ENCODE measurements at places on chromosomes 16 and 17.

- no peak for DNase-seq
These were observed 19.5 kb downstream of the MPHOSPH6 start for GRCh38 chr16:82150549-82150948.

- peak; percentile 31 for DNase-seq
These were observed 7.5 kb downstream of the RFFL start for GRCh38 chr17:35056013-35056412.

DNA sequence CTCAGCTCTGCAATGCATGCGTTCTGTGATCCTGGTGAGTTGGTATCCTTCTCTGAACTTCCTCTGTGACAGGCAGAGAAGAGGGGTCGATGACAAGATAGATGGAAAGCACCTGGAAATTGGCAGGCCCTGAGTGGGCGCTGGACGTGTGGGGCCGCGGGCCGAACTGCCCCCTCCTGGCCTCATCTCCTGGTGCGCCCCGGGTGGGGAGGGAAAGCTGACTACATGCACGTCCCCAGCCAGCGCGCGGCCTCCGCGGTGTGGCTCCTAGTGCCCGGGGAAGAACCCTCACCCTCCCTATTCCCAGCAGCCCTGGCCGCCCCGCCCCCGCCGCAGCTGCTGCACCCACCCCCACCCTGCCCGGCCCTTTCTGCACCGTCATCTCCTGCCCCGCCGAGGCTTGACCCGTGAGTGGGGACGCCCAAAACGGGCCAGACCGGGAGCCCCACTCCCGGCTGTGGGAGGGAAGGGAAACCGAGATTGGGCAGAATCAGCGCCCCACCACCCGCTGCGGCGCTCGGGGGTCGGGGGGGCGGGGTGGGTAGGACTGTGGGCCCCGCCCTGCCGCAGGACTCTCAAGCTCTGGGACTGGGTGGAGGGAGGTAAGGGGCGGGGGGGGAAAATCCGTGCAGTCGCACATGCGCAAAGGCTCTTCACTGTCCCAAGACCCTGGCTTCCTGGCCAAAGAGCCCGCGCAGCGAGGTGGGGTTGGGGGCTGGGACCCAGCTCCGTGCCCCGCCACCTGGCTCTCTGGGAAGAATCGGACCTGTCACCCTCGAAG lies at the start of gene NOL3:
Gene NOL3 (plus strand): TSS at position 371 of the 781 bp plus-strand sequence.
- DNase-seq: peak; percentile 77

- DNase-seq: peak; percentile 92
These were observed 5.8 kb downstream of the SOCS1 start for GRCh38 chr16:11250091-11250785.

DNA sequence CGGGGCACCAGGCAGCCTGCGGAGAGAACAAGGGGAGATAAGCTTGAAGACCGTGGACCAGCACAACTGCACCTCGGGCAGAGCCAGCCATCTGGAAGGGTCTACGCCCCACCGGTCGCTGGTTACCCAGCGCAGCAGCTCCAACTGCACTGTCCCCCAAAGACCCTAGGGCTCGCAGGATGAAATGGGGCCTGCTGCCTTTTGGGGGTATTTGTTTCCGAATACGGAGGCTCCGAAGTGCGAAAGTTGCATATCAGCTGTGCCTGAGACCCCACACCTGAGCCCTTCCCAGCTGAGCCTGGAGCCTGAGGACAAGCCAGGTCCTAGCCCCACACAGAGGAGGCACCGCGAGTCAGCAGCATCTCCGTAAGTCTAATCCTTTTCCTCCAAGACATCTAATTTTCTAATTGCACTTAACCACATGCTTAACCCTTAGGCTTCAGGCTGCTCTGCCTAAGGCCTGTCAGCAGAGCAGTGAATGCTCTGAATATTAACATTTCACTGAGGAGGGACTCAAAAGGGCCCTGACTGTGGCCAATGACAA lies 4.0 kb downstream of the KIFC3 start:
- no peak for DNase-seq

DNA sequence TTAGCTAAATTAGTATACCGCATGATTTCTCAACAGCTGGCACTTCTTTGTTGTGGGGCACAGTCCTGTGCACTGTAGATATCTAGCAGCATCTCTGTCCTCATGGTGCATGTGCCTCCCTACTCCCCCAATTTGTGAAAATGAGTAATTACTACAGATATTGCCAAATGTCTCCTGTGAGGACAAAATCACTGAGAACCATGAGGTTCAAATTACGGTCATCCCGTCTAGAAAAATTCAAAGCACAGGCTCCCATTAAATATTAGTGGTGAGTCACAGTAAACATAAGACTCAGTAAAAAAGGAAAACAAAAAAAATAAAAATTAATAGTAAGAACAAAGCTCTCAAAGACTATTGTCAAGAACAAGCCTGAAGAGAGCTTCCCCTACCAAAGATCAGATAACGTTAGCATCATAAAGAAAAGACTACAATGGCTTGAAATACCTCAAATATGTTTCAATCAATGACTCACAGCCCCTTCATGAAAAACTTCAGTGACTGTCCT lies 57.8 kb downstream of the STH start:
- no peak for DNase-seq

GRCh38 chr17:57517273-57517631 lies 227.8 kb downstream of the CCDC182 start:
- DNase-seq: no peak

DNA sequence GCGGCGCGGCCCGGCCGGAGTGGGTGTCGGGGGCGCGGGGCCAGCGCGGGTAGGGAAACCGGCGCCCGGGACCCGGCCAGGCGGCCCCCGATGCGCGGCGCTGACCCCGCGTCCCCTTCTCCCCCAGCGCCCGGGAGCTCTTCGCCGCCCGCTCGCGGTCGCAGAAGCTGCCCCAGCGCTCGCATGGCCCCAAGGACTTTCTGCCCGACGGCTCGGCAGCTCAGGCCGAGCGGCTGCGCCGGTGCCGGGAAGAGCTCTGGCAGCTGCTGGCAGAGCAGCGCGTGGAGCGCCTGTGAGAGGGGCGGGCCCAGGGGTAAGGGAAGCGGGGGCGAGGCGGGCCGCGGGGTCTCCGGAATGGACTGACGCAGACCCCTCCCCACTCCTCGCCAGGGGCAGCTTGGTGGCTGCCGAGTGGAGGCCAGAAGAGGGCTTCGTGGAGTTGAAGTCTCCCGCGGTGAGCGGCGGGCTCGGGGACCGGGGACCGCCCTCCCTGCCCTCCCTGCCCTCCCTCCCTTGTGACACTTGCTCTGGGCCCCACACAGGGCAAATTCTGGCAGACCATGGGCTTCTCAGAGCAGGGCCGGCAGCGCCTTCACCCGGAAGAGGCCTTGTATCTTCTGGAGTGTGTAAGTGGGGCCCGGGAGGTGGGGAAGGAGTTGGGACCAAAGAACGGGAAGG lies 430 bp downstream of the TSEN54 start:
- peak; percentile 87 for DNase-seq

GRCh38 chr17:19724501-19725420 lies 8.4 kb upstream of the SLC47A2 start:
- no peak for DNase-seq

- DNase-seq: peak; percentile 48
These were observed 34.1 kb downstream of the MEOX1 start for GRCh38 chr17:43627653-43628052.

DNA sequence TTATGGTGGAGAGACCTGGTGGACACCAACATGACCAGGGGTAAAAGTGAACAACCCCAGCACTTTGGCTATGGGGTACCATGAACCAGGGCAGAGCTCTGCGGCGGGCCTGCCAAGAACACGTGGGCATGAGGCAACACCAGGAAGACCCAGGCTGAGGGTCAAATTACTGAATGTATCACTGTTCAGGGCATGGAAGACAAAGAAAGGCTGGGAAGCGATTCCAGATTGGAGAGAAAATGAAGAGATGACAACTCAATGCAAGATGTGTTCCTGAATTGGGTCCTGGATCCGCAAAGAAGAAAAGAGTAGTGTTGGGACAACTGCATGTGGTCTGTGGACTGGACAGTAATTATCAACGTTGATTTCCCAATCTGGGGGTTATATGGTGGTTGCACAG lies 19.8 kb downstream of the SPHK1 start:
- DNase-seq: no peak

- DNase-seq: no peak
These were observed 21.3 kb downstream of the DEF8 start for GRCh38 chr16:89969741-89970410.

- no peak for DNase-seq
These were observed 5.3 kb upstream of the DNAH2 start for GRCh38 chr17:7712111-7712771.

- DNase-seq: no peak
These were observed 83.8 kb upstream of the CCL2 start for GRCh38 chr17:34171245-34171818.

- DNase-seq: no peak
These were observed 2.1 kb downstream of the FHOD1 start for GRCh38 chr16:67245186-67245585.

DNA sequence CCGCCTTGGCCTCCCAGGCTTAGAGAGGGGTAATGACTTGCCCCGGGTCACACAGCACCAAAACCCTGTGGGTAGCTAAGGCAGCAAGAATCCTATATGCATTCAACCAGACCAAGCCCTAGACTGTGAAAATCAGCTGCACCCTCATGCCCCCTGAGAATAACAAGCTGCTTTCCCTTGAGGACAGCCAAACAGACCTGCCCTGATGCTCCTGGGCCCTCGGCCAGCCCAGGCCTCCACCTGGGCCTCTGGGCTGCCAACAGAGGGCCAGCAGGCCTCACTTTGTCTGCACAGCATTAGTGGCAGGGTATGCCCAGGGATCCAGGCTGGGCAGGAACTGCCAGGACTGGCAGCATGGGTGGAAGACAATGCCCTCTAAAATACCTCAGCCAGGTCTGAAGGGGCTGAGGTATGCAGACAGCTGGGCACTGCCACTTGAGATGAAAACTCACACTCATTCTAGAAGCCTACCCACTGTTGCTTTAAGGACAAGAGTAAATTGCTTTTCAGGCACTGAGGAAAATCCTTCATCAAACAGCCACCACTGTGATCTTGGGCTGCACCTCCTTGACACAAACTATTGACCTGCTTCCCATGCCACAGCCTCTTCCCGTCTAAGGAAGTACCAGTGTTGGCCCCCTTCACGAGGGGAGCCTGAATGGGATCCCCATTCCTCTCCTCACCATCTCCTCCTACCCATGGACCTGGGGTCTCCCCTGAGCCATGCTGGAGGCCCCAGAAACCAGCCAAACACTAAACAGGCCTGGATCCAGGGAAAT lies 8.8 kb downstream of the ST3GAL2 start:
- no peak for DNase-seq

GRCh38 chr16:497258-497657 lies 30.3 kb upstream of the CAPN15 start:
- DNase-seq: no peak

GRCh38 chr17:3656755-3657587 lies 11.4 kb downstream of the TAX1BP3 start:
- no peak for DNase-seq

GRCh38 chr16:88415713-88416323 lies 33.1 kb downstream of the ZNF469 start:
- DNase-seq: peak; percentile 81

DNA sequence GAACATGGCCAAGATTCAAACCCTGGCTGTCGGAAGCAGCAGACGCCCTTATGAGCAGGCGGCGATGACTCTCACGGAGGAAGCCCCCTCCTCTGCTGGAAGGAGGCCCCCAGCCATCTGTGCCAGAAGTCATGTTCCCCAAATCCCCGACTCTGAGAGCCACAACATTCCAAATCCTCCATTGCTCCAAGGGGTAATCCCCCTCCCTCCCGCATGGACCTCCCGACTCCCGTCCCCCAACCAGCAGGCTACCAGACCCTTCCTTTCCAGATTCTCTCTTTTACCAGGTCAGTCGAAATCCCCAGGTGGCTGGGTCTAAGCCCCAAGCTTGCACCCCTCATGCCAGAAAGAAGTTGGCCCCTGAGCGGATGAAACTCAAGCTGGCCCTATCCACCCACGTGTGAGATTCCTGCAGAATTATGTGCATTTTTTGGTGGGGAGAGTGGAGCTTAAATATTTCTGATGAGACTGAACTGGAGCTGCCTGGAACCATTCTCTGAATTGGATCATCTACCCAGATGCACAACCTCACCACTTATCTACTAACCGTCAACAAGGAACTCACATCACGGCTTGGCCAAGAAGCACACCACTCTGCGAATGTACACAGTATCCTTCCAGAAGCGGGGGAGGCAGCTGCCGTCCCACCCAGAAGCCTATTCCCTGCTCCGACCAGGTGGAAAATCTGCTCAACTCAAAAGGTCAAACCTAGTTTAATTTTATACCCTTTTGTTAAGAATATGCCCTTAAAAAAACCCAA lies 283.5 kb downstream of the C16orf95 start:
- DNase-seq: no peak

GRCh38 chr16:79181419-79181818 lies 419.1 kb downstream of the MAF start:
- no peak for DNase-seq

Data from kidney (tissue), 22 donors.